ENCODE measurements at places on chromosomes 11 and 22. TPM values are rescaled to one million over a fixed set of nuclear protein-coding genes. Genes with fewer than 3 reads are reported as not detected.

Gene YAP1
- 139 TPM for polyA plus RNA-seq

Gene C11orf16
- polyA plus RNA-seq = not detected

Gene OVOL1
- polyA plus RNA-seq = not detected

Gene PRRG4
- not detected for polyA plus RNA-seq

DNA sequence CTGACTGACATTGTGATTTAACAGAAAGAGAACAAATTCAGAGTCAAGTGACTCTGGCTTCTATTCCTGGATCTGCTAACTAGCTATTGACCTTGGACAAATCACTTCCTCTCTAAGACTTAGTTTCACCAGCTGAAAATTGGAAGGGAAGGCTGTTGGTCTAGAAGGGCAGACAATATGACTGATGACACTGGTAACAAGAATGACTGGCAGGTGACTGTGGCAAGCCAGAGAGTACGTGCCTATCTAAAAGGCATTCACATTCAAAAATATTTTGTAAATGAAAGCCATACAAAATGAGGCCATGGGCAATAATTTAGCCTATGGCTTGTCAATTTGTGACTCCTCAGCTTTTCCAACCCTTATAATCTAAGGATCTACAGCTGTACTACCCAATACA is 23.5 kb downstream of the SERGEF start:
- DNase-seq = no peak

- no peak for DNase-seq
Measured at GRCh38 chr11:11171854-11172253, 181.2 kb downstream of the CSNK2A3 start.

- no peak for DNase-seq
Measured at GRCh38 chr11:75158696-75159150, 7.8 kb downstream of the SLCO2B1 start.

DNA sequence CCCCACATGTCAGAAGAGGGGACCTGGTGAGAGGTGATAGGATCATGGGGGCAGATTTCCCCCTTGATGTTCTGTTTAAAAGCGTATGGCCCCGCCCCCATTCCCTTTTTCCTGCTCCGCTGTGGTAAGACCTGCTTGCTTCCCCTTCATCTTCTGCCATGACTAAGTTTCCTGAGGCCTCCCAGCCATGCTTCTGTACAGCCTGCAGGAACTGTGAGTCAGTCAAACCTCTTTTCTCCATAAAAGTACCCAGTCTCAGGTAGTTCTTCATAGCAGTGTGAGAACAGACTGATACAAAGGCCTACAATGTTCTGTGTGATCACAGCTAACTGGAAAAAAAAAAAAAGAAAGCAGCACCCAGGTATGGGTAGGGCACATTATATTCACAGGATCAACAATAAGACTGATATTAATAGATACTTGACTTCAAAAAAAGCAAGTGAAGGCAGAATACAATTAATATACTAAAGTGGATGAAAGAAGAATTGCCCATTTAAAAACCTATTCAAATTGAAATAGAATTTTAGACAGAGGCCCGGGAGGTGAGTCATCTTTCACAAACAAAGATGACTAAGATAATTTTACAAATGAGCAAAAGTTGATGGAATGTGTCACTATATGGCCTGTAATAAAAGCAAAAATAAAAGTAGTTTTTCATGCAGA is 1.7 kb upstream of the OR52K1 start:
- no peak for DNase-seq

All from BJ (cell line).